ENCODE measurements at places on chromosomes 11 and 22.

- H3K27ac ChIP-seq: peak overlapping the region; percentile 58
- H3K36me3 ChIP-seq: no peaks in the 10 kb centered on the region
- no peak overlapping the region for H3K4me3 ChIP-seq
- DNase-seq: peak; percentile 36
- H3K27me3 ChIP-seq: no peaks in the 10 kb centered on the region
Observed at GRCh38 chr11:17508306-17508705, 31.7 kb upstream of the ABCC8 start.

- no peak overlapping the region for H3K27ac ChIP-seq
- H3K27me3 ChIP-seq: no peaks in the 10 kb centered on the region
- H3K4me1 ChIP-seq: no peaks in the 10 kb centered on the region
- no peak overlapping the region for H3K4me3 ChIP-seq
Observed at GRCh38 chr11:119371778-119372182, 9.7 kb downstream of the USP2 start.

GRCh38 chr11:121068787-121069186 is 32.3 kb upstream of the TECTA start:
- no peak overlapping the region for H3K27ac ChIP-seq
- peaks cover 12% of the 10 kb centered on the region for H3K36me3 ChIP-seq
- H3K27me3 ChIP-seq: no peaks in the 10 kb centered on the region
- H3K4me3 ChIP-seq: no peak overlapping the region

GRCh38 chr22:23938328-23939016 is 22.5 kb downstream of the GSTT2B start:
- H3K4me1 ChIP-seq: no peaks in the 10 kb centered on the region
- H3K27ac ChIP-seq: no peak overlapping the region
- H3K36me3 ChIP-seq: no peaks in the 10 kb centered on the region
- no peak overlapping the region for H3K4me3 ChIP-seq

GRCh38 chr22:19079691-19080090 is 42.5 kb downstream of the DGCR2 start:
- no peaks in the 10 kb centered on the region for H3K4me1 ChIP-seq
- H3K4me3 ChIP-seq: no peak overlapping the region
- H3K36me3 ChIP-seq: peaks cover 10% of the 10 kb centered on the region

DNA sequence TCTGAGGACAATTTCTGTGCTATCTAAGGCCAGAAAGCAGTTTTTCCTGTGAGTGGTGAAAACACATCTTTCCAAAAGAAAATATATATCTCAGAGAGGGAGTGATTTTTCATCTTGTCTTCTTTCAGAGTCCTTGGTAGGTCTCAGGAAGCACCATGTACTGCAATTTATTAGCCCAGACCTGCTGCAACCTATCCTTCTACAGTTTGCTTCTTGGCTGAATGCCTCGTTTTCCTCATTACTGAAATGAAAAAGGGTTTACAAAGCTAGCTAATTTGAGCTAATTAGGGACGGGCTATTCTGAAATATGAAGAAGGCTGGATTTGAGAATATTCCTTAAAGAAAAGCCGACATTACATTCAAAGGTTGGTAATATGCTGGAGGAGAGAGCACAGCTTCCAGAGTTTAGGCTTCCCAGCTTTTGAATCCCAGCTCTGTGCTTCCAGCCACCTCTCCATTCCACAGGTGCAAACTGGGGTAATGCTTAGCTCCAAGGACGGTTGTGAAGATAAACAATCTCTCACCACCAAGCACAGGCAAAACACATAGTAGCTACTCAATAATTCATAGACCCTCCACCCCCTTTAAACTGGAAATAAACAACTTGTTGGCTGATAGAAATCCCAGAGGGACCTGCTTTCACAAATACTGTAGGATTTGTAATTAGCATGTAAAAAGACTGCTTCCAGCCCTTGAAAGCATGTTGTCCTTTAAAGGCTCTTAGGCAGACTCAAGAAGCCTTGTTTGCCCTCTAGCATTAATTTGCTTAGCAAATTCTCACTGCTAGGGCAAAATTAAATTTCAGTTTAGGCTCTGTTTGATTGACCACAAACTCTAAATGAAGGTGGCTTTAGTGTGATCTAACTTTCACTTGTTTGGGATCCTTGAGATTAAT is 24.5 kb upstream of the SESN3 start:
- H3K36me3 ChIP-seq: no peaks in the 10 kb centered on the region
- no peak overlapping the region for H3K27ac ChIP-seq
- H3K27me3 ChIP-seq: no peaks in the 10 kb centered on the region
- H3K4me3 ChIP-seq: no peak overlapping the region

DNA sequence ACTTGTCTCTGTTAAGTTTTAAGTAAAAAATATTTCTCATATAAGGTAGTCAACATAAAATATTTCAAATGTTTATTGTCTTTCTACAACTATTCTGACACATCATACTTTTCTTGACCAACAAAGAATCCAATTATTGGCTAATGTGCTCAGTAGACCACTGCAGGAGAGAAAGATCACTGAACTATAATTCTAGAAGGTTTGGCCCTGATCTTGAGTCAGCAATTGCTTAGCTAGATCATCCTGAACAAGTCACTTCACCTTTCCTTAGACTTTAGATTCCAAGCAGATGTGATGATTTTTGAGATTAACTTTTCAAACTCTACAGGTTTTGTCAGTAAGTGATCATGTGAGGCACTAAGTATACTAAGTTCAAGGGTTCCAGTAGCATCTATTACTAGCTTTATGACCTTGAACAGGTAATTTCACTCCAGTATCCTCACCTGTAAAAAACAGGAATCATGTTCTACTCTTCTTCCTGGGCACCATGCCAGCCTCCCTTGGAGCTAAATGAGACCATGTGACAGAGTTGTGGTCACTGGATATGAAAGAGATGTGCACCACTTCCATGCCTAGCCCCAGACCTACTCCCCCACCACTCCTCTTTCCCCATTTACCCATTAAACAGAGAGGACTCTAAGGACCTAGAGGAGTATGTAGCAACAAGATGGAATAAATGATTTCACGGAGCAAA is 17.3 kb downstream of the PGM2L1 start:
- no peaks in the 10 kb centered on the region for H3K27me3 ChIP-seq
- no peaks in the 10 kb centered on the region for H3K4me1 ChIP-seq
- H3K36me3 ChIP-seq: no peaks in the 10 kb centered on the region
- no peak for DNase-seq
- H3K4me3 ChIP-seq: no peak overlapping the region
- H3K27ac ChIP-seq: no peak overlapping the region

Measured in tibial artery (tissue), 4 donors.